SK-N-DZ (cell line): ENCODE measurements at places on chromosomes 13 and 19.

DNA sequence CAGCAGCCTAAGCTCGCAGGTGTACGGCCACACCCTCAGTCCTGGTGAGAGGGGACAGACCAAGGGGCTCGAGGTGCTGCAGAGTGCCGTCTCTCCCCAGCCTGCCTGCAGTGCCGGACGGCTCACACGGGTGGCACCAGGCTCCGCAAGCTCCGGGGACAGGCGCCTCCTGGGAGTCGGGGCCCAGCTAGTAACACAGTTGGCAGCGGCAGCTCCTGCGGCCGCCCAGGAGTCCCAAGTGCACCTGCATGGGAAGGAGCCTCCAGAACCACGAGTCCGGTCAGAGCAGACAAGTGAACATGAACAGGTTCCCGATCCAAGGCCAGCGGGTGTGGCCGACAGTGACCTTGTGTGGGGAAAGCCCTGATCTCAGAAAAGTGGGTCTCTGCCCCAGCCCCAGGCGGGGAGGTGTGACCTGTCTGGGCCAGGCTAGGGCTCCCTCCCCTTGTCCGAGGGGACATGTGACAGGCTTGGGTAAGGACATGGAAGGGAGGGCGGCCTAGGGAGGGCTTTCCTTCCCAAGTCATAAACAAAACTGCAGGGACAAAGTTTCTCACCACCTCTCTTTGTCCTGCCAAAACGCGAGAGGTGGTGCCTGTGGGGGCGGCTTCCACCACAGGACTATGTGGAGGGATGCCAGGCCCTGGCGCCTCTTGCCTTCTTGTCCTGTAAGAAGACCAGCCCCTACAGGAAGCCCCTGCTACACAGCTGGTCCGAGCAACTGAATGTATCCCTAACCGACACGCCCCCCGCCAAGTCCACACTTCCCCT is 46.5 kb downstream of the MLLT1 start:
- no peak for DNase-seq

DNA sequence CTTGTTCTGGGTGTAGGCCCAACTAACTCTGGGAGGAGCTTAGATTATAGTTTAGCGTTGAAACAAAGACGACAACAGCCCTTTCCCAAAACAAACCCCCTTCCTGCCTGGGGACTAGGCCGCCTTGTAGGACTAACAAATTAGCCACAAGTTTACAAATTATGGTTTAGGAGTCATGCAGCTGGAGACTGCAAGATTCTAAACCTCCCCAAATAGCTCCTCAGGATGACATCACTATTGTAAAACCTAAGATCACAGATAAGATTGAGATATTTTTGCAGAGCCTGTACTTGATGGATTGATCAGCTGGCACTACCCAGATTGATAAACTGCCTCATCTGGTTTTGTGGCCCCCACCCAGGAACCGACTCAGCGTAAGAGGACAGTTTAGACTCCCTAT is 2.3 kb upstream of the SLC25A15 start:
- DNase-seq, result no peak

- no peak for DNase-seq
These were observed 19.9 kb downstream of the NOSIP start for GRCh38 chr19:49560358-49560900.

DNA sequence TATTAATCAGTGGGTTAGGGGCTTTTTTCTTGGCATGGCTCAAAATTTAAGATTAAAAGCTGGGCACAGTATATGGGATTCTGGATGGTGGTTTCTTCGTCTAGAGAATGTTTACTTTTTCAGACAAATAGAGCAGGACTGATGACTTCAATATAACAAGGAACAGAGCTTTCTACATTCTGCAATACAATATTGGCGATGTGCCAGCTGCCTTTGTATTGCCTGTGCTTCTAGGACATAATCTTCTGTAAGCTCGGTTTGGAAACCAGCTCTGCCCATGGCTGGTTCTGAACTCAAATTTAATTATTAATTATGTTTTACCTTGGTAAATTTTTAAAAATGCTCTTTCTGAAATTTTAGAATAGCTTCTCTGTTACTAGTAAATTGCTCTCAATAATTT is 139.1 kb upstream of the TRPC4 start:
- DNase-seq, result no peak

DNA sequence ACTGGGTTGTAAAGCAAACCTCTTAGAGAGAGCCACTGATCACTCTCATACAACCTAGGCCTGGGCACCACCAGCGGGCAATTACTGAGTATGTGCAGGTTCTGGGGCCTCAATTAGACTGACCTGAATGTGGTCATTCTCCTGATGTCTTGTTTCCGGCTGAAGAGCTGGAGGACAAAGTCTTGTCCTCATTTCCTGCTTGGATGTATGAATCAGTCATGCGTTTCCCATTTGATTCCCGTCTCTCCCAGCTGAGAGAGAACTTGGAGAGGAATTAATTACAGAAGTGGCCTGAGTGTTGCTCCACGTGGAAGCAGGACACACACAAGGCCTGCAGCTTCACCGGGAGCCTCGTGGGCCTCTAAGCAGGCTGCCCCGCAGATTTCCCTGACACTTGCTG is 799.3 kb upstream of the ARGLU1 start:
- DNase-seq, result no peak

DNA sequence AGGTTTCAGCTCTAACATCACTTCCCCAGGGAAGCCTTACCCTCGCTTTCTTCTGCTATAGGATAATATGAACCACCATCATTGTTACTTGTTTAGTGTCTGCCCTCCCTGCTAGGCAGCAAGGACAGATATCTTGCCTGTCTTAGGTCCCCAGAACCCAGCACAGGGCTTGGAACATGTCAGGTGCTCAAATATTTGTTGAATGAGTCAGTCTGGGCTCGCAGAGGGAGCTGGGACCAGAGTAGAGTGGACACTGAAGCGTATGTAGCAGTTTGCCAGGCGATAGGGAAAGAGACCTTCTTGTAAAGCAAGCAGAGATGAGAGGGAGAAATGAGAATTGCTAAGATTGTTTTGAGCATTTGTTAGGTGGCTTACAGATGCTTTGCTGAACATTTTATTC is 11.7 kb downstream of the BCKDHA start:
- no peak for DNase-seq

GRCh38 chr13:50452756-50453155 is 390.7 kb downstream of the DLEU7 start:
- DNase-seq, result no peak

DNA sequence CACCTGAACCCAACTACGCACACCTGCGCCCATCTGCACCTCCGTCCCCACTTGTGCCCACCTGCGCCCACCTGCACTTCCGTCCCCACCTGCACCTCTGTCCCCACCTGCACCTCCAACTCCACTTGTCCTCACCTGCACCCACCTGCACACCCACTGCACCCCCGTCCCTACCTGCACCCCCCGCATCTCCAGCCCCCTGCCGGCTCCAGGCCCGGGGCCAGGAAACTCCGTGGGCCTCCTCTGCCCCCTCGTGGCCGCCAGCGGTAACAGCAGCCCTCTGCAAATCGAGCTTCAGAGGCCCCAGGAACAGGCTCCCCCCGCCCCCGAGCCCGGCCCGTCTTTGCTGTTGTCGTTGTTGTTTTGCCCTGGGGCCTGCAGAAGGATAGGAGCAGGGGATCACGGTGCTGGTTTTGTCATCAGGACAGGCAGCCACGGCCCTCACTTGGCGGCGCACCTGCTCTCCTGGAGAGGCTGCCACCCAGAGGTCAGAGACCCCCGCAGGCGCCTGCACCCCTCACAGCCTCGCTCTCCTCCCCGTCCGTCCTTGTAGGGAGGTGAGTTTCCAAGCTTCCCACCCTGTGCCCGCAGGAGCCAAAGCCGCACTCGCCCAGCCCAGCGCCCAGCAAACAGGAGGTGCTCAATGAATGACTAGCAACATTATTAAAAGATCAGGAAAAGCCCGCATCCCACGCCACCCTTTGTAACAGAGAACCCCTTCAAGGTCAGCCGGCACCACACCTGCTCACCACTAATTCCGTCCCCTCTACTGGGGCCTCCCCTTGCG is 65.4 kb downstream of the GNG7 start:
- no peak for DNase-seq

DNA sequence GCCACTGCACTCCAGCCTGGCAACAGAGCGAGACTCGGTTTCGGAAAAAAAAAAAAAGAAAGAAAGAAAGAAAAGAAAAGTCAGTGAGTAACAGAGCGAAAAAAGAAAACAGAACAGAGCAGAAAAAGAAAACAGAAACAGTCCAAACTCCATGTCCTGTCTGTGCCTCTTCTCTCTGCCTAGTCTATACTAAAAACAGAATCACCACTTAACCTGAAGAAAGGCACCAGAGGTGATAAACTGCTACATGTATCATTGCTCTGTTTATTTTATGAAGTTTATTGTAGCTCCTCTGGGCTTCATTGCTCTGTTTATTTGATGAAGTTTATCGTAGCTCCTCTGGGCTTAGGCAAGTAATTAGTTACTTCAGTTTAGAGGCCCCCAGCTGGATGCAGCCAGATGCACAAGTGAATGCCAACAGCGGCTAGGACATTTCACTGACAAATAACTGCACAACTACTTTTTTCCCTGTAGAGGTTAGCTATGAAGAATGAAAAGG is 39.2 kb downstream of the TBC1D4 start:
- DNase-seq, result no peak

GRCh38 chr13:32986552-32986951 is 29.7 kb upstream of the KL start:
- no peak for DNase-seq

- no peak for DNase-seq
These were observed 34.0 kb upstream of the SPACA7 start for GRCh38 chr13:112341976-112342735.

GRCh38 chr13:44197791-44198770 is 175.5 kb upstream of the SERP2 start:
- no peak for DNase-seq

DNA sequence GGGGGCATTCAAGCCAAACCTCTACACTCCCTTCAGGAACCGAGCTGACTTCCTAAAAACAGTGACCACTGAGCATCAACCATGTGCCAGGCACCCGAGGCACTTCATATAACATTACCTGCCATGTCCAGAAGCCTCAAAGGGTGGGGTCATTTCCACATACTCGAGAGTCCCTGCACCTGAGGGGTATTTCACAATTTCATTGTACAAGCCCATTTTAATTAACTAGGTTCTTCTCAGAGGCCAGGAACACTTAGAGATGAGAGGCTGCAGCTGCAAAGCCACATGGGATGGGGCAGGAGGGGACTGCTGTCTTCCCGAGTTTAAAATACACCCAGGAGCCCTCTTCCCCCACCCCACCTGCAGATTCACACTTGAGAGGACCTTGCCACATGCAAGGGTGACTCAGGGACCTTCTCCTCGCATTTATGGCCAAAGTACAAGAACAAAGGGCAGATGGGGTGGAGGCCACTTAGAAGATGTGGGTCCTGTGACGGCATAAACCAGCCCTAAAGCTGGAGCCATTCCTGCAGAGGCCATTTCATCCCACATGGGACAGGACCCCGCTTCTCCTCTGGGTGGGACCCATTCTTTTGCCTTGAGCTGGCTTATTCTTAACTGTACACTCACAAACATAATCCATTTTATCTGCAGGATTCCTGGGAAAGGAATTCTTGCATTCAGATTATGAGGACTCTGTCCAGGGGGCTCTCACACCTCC is 43.9 kb downstream of the RAB20 start:
- no peak for DNase-seq

GRCh38 chr13:43132911-43133310 is 109.5 kb downstream of the DNAJC15 start:
- DNase-seq, result no peak
